ENCODE measurements at places on chromosomes 13 and 19. TPM values are rescaled to one million over a fixed set of nuclear protein-coding genes. Genes with fewer than 3 reads are reported as not detected.

TMPRSS9 gene
- total RNA-seq = 0.08 TPM

ARHGAP45 gene
- 1.8 TPM for total RNA-seq

KCNK6 gene
- total RNA-seq = 6.1 TPM

KLK2 gene
- not detected for total RNA-seq

IL4I1 gene
- total RNA-seq = 1.2 TPM

MBD3L2 gene
- total RNA-seq = not detected

MAMSTR gene
- 0.28 TPM for total RNA-seq

Data from A549 treated with DMSO at 1 μM for 4 hours (cell line).